ENCODE measurements at places on chromosomes 16 and 17. TPM values are rescaled to one million over a fixed set of nuclear protein-coding genes. Genes with fewer than 3 reads are reported as not detected.

- DNase-seq, result no peak
Observed at GRCh38 chr17:28563475-28563874, 7.8 kb downstream of the PIGS start.

DNA sequence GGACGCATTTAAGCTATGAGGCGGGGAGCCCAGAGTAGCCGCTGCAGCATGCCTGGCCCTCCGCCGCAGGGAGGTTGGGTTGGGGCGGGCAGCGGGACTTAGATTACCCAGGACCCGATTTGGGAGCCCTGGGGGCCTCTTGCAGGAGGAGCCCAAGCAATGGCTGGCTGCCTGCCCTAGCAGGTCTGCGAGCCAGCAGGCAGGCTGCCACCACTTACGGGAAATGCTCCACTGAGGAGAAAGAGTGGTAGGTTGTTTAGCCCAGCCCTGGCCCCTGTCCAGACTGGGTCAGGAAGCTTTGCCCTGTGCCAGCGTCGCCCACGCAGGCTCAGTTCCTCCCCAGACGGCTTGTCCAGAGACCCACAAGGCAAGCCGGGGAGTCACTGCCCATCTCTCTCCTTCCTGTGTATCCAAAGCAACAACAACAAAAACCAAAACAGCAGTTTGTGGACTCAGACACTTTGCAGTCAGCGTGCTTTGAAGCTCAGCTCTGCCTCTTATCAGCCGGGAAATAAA is 10.3 kb upstream of the TVP23A start:
- no peak for DNase-seq

GRCh38 chr16:87854053-87854906 is 15.0 kb downstream of the SLC7A5 start:
- DNase-seq, result peak; percentile 66

KRT20 gene
- total RNA-seq, result not detected

DNA sequence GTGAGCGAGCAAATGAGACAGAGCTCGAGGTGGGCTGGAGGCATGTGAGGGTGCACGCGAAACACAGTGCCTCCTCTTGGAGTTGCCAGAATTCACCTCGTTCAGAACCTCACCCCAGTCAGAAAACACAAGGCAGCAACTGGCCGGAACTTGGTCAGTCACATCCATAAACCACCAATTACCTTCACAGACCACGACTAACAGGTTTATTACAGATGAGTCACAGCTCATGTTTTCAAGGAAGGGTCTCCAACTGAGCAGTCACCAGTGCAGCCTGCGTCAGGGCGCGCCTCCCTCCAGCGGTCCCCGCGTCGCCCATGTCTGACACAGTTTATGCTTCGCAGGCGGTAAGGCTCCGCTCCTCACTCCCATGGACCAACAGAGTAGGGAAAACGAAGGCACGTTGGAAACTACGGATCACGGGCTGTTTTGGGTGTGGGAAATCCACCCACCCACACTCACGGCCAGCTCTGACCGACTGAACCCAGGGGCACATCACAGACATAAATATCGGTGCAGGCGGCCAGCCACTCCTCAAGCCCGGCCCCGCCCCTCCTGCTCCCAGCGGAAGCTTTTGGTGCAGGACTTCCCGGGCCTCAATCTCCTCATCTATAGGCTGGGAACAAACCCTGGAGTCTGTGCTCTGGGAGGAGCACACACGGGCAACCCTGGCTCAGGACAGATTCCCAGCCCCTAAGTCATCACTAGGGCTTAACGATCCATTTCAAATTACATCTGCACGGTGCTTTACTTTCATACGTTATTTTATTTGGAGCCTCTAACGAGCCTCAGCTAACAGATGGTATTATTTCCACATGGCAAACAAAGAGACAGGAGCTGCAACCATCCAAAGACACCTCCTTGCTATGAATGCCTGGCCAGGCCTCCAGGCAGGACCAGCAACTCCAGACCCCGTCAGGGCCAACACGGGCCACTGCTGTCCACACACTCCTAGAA is 126.3 kb downstream of the ZNF778 start:
- peak; percentile 55 for DNase-seq

KRT23 gene
- not detected for total RNA-seq

DNA sequence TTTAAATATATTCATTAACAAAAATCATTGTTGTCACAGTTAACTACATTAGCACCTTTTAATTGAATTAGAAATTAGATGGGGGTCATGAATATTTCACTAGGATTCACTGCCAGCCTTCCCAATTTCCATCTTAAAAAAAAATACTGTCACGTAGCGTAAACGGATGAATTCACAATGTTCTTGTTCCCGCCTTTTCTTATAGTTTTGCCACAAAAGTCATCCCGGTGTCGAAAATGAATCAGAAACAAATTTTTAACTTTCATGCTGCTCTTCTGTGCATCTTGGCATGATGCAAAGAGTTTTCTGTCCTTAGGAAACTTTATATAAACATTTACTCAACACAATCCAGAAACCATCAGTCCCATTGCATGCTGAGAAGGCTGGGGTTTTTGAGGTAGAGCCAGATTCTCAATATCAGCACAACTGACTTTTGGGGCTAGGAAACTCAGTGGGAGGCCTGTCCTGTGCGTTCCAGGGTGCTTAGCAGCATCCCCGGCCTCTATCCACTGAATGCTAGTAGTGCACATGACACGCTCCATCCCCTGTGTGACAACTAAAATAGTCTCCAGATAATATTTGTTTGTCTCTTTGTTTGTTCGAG is 252.9 kb upstream of the XYLT1 start:
- DNase-seq, result no peak

PYY gene
- not detected for total RNA-seq

GRCh38 chr16:24509536-24509935 is 29.8 kb upstream of the RBBP6 start:
- no peak for DNase-seq

GRCh38 chr16:48511071-48511540 is 98.9 kb downstream of the N4BP1 start:
- DNase-seq, result no peak

SPNS1 gene
- total RNA-seq, result 21.2 TPM

DNA sequence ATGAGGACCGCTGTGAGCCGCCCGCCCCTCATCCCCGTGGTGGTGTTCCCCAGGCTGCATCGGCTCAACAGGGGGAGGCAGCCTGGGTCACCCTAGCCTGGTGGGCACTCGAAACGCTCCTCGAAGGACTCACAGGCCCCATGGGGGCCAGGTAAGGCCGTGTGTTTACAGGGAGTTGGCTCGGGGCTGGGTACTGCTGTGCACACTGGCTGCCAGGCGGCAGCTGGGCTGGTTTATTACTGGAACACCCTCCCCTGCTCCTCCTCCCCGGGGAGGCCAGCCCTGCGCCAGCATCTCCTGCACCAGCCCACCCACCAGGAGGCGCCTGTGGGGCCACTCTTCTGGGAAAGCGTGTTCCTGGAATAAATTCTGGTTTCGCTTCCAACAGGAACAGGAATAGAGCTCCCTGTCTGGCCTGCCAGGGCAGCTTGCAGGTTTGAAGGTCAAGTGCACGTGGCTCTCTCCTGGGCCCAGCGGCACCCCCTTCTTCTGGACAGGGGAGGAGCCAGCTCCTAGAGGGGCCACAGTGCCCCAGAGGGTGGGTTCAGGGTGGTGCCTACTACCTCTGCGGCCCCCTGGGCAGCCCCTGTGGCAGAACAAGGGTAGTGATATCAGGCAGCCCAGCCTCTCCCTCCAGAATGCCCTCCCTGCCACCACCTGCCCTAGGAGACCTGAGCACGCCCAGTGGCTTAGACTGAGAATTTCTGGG is 11.3 kb downstream of the MCRIP1 start:
- DNase-seq, result peak; percentile 74

DNA sequence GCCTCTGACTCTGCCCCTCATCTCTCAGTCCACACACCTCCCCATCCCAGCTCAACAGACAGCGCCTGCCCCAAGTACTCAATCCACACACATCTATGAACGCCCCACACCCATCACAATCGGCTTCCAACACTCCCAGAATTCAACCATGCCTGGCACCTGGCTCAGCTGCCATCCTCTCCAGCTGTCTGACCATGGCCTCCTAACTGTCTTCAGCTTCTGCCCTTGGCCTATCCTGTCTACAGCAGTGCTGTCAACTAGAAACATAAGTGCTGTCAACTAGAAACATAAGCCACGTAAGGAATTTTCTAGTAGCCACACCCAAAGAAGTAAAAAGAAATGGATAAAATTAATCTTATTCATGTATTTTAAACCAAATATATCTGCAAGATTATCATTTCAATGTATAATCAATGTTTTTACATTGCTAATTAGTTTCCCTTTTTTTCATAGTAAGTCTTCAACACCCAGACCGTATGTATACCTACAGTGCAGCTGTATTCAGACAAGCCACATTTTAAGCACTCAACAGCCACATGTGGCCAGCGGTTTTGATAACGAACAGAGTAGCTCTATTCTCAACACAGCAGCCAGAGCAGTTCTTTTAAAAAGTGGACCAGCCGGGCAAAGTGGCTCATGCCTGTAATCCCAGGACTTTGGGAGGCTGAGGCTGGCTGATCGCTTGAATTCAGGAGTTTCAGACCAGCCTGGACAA is 48.6 kb upstream of the ZNF423 start:
- DNase-seq, result no peak

CACNG3 gene
- total RNA-seq, result not detected

C17orf67 gene
- total RNA-seq, result 4.4 TPM

DNA sequence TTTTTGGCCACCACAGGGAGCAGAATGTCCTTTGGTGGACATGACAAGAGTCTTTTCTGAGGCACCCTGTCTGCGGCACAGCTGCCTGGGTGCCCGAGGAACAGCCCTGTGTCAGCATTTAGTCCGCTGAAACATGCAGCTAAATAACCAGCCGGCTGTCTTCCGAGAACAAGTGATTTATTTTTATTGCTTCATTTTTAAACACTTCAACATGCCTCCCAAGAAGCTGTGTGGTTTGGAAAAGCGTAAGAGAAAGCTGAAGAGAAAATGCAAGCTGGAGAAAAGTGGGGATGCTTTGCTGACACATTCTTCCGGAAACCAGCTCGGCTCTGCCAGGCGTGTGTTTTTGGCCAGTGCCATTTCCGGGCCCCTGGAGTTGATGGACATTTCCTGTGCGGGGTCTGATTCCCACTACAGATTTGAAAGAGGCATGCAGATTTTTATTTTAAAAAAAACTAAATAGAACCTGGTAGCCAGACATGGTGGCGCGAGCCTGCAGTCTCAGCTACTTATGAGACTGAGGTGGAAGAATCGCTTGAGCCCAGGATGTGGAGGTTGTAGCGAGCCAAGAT is 94.7 kb downstream of the SEC14L1 start:
- DNase-seq, result peak; percentile 79

DNA sequence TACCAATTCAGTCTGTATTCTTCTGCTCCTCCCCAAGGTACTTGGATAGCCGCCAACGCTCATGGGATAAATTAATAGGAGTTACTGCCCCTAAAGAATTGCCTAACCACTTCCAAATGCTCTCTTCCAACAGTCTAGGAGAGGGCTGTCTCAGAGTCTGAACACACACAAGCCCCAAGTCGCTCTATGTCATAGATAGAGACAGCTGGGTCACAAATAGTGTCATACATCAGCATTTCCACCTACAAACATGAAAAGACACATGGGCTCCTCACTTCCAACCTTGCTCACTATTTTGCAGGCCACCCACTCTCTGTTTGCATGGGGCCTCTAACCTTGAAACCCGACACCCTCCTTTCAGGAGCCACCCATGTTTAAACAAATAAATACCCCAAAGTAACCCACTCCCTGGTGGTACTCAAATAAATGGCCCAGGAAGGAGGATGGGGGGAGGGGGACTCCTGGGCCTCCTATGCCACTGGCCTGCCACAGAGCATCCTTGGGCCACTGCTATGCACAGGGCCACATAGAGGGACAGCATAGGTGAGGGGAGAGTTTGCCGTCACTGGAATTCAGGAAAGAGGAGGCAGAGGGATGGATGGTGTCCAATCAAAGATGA is 265.9 kb downstream of the SOX9 start:
- no peak for DNase-seq

Measured in activated CD4-positive, alpha-beta T cell treated with anti-CD3 and anti-CD28 coated beads, Interleukin-2, amount 10 ng/mL, durations not matched to agents 24 days and 14 days (primary cell).